NCI-H1436 (cell line): ENCODE measurements at places on chromosomes 2 and 18.
A peak's percentile ranks its signal among the peaks of the same experiment; 100 is the strongest.

DNA sequence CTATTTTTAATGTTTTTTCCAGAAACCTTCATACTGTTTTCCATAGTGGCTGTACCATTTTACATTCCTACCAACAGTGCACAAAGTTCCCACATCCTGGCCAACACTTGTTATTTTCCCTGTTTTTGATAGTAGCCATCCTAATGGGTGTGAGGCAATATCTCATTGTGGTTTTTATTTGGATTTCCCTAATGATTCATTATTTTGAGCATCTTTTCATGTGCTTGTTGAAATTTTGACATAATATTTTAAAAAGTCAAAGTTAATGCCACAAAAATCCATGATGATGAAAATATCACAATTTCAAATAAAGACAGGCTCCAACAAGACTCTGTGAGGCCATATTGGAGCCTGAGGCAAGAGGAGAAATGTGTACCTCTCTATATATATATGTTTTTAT, 50.2 kb downstream of the VWA3B start:
- no peak for DNase-seq

DNA sequence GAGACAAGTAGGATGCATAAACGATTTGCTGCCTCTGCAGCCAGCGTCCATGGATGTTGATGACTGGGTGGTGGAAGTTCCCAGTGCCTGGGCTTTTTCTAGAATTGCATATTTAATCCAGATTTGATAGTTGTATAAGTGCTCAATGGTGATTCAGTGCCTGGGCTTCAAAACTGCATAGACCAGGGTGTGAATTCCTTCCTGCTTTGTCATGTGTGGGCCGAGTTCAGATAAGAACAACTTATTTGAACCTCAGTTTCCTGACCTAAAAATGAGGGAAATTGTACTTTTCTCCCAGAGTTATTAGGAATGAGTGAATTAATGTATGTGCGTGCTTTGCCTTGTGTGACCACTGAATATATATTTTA, 154.6 kb downstream of the WDSUB1 start:
- DNase-seq, result no peak

GRCh38 chr2:164562666-164563065, 58.6 kb downstream of the GRB14 start:
- no peak for DNase-seq

DNA sequence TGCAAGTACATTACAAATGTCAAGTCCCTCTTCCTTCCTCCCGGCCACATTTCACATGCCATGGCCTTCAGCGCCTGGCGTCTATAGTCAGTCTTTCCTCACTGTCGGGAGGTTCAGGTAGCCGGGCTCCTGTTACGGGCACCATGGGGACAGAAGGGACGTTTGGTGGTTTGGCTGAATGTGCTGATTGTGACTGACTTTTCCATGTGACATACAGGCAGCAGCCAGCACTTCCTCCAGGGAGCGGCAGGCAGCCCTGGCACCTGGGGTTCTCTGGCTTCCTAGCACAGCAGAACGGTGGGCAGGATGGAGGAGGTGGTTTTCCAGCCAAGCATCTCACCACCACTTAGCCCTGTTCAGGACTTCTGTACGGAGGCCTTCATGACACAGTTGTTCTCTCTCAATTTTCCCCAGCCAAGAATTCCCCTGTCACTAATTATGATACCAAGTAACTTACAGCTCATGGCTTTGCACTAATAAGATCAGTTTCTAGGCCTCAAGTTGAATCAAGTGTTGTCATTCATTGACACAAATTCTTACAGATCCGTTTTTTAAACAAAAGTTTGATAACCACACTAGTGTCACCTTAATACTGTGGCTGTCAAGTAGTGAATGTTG, 83.9 kb upstream of the REV1 start:
- DNase-seq, result no peak

- no peak for DNase-seq
Observed at GRCh38 chr2:54191361-54192135, 64.5 kb downstream of the TSPYL6 start.

DNA sequence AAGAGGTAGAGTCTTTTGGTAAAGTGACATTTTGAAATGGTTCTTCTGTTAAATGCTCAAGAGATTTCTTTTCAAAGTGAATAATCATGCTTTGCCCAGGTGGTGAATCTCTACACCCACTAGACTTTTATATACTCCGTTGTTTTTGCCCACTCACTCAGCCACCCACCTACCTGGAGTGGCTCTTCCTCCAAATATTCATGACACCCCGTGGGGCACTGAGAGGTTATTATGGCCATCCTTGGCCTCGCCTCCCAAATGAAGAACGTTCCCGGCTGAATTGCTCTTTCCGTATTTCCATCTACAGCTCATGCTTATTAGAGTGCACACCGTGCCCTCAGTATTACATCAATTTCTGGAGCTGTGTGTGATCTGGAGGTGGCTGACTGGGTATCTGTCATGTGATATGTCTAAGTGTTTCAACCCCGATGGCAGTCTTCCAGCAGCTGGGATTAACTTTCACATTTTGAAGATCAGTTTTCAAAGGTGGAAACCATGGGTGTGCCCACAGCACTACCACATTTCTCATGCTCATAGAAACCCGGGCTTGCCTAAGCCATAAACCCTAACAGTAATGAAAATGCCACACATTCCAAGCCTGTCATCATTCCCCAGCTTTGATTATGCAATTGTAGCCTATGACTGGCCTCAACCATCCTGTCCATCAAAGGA, 406.6 kb upstream of the MMADHC start:
- DNase-seq, result peak; percentile 17

- no peak for DNase-seq
Observed at GRCh38 chr2:172438741-172439508, 11.5 kb downstream of the ITGA6 start.

- no peak for DNase-seq
Observed at GRCh38 chr2:39991298-39991697, 212.2 kb upstream of the THUMPD2 start.
